ENCODE measurements at places on chromosomes 2 and 18.

DNA sequence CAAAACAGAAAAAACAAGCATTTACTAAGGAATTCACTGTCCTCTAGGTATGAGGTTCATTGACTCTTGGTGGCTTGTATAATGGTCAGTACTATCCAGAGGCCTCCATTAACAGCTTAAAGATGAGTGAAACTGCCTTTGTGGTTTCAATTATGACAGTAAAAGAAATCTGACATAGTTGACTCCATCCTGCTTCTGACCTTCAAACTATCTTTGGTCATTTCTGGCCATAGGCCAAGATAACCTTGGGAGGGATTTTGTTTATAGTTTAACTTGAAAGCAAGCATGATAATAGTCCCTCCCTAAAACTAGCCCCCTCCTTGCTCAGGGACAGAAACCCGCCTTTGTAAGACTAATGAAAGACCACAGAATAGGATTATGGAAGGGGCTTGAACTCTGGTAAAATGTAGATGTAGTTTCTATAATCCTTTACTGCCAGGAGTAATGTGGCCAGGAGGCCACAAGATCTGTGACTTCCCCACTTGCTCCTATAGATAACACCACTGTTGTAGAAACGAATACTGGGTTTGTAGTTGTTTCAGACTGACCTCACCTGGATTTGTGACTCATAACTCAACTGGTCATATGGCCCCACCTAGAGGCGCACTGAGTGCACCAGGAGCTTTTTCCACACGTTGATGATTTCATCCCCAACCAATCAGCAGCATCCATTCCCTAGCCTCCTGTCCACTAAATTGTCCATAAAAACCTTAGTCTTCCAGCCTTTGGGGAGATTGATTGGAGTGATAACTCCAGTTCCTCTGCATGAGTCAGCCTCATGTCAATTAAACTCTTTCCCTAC is 8.6 kb upstream of the PLEKHM3 start:
- DNase-seq: no peak

DNA sequence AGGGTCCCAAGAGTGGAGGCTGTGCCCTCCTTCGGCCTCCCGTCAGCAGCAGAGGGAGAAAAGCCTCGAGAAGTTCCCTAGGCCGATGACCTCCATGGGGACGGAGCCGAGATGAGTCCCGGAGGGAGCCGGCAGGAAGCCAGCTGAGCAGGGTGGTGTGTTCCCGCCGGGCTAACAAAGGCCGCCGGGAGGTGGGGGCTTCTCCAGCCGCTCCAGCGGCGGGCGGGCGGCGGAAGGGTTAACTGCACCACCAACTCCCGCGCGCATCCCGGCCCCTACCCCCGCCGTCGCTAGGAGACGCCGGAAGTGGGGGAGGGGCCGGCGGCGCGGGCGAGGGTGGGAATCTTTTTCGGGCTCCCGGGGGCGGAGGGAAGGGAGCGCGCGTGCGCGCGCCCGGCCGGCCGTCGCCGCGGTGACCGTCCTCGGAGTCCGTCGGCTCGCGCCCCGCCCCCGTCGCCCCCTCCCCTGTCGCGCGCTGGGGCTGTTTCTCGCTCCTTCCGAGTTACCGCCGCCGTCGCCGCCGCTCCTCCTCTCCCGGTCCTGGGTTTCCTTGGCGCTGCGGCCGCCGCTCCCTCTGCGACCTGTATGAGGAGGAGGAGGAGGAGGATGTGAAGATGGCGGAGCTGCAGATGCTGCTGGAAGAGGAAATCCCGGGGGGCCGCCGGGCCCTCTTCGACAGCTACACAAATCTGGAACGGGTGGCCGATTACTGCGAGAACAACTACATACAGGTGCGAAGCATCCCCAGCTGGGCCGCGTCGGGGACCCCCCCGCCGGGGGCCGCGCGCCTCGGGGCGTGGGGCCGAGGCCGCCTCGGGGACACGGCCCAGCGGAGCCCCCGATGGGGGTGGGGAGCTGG is at the start of gene ABI2:
Gene ABI2 (plus strand): TSS at position 494 of the 859 bp plus-strand sequence. CDS start 121 bp downstream, at position 615.
- DNase-seq: peak; percentile 97

GRCh38 chr2:111227716-111228141 is 107.0 kb downstream of the BCL2L11 start:
- no peak for DNase-seq

DNA sequence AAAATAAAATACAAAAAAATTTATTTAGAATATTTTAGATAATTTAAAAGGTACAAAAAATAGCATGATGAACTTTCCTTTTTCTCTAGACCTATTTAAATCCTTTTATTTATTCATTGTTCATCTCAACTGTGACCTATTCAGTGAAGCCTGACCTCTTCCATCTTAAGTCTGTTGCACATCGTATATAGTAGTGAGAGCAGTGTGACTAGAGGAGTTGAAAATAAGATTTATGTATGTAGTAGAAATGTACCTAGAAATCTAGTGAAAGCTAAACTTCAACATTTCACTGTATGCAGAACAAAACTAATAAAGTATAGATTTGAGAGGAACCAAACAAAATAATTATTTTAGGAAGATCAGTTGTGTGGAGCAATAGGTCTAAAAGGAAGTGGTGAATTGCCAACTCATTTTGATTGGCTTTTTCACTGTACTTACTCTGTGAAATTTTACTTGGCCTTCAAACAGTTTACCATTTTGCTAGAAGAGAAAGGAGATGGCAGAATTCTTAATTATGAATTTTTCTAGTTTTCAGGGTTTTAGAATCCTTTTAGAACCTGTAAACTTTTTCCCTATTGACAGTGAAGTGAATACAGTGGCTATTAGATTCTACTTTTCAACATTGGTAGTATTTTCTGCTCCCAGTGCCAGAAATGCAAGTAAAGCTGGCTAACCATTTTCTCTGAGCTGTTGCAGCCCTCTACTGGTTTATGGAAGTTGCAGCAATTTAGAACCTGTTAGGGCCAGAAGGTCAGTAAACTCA is 11.0 kb downstream of the ANKRD12 start:
- no peak for DNase-seq

DNA sequence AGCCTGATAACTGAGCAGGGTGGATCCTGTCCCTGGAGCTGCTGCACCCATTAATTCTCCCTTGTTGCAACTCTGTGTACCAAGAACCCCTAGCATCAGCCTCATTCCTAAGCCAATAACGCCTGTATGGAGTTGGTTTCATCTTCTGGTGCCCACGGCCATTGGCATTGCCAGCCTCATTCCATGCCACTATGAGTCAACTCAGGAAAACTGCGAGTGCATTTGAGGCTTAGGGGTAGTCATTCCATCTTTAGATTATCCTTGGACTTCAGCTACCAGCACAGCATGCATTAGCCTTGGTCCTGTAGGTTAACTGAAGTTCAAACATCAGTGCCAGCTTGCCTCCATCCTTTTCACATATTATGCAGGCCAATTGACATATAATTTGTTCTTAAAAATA is 1.4 kb upstream of the TRIM54 start:
- no peak for DNase-seq

DNA sequence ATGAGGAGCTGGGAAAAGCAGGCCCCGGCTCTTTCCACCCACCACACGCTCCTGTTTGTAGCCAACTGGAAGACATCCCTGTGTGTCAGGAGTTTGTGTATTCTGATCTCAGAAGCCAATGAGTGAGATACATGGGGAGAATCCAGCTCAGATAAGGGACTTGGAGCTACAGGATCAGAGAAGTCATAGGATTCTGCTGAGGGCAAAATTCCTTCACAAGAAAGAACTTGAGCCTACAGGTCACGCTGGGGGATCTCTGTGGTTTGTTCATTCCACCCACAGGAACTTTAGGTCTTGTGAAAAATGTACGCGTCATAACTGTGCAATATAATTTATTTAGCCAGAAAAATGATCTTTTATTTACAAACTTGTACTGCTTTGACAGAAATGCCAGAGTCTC is 80.1 kb upstream of the SMIM21 start:
- DNase-seq: no peak

GRCh38 chr2:129262934-129263333 is 716.5 kb upstream of the RAB6C start:
- DNase-seq: no peak

DNA sequence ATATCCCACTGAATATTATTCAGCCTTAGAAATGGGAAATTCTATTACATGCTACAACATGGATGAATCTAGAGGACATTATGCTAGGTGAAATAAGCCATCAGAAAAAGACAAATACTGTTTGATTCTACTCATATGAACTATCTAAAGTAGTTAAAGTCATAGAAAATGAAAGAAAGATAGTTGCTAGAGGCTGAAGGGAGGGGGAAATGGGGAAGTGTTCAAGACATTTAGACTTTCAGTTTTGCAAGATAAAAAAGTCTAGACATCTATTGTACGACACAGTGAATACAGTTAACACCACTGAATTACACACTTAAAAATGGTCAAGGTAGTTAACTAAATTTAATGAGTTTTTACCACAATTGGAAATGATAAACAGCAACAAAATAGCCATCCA is 835.9 kb upstream of the CHAC2 start:
- no peak for DNase-seq

DNA sequence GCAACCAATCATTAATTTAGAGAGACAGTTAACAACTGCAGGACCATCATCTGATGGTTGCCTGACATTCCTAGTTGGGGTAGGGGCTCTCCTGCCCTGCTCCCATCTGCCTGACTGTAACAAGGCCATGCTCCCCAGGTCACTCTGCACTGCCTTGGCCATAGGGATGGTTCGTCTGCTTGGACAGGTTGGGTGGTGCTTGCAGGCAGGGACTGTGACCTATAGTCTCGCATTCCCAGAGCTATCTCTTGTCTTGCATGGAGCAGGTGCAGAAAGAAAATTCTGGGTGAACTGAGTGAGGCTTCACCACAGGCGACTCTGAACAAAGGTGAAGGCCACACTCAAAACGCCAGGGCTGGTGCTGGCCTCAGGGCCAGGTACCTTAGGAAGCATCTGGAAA is 64.7 kb downstream of the EMILIN2 start:
- DNase-seq: no peak

- no peak for DNase-seq
Measured at GRCh38 chr2:101415220-101415619, 27.9 kb upstream of the CREG2 start.

GRCh38 chr2:172113617-172114016 is 10.9 kb upstream of the DLX2 start:
- DNase-seq: no peak

- no peak for DNase-seq
Measured at GRCh38 chr2:42161444-42161843, 7.7 kb upstream of the EML4 start.

GRCh38 chr18:34921811-34922385 is 119.3 kb upstream of the MAPRE2 start:
- DNase-seq: no peak

- DNase-seq: no peak
Measured at GRCh38 chr2:236679884-236680860, 110.5 kb downstream of the ACKR3 start.

- DNase-seq: no peak
Measured at GRCh38 chr2:11729362-11730212, 16.8 kb upstream of the LPIN1 start.

DNA sequence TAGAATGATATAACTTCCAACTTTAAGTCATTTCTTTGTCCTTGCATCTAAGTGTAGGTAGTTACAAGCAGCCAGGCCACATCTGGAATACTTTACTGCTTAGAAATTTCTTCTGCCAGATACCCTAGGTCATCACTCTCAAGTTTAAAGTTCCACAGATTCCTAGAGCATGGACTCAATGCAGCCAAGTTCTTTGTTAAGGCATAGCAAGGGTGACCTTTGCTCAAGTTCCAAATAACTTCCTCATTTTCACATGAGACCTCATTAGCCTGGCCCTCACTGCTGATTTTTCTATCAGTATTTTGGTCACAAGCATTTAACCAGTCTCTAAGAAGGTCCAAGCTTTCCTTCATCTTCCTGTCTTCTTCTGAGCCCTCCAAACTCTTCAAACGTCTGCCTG is 7.8 kb upstream of the UGT1A9 start:
- DNase-seq: no peak

GRCh38 chr2:182228073-182228473 is 198.8 kb downstream of the PDE1A start:
- DNase-seq: no peak

- peak; percentile 27 for DNase-seq
Measured at GRCh38 chr18:80245781-80246444, 1.4 kb downstream of the PARD6G start.

All from glutamatergic neuron (in vitro differentiated cells).